Activated gamma-delta T cell (primary cell): ENCODE measurements at places on chromosomes 12 and 14.

DNA sequence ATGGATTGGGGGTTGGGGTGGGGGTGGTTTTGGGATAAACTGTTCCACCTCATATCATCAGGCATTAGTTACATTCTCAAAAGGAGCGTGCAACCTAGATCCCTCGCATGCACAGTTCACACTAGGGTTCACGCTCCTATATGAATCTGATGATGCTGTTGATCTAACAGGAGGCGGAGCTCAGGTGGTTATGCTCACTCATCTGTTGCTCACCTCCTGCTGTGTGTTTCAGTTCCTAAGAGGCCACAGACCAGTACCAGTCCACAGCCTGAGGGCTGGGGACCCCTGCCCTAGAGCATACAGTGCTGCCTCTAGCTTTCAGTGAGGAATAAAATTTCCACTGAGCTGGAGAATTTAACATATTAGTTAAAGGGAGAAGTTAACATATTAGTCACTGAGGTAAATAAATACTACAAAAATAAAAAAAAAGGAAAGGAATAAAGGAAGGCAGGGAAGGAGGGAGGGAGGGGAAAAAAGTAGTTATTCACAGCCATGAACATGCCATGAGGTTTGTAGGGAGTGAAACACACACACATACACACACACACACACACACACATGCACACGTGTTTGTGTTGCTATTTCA is 612.7 kb upstream of the TBX3 start:
- no peak for DNase-seq

DNA sequence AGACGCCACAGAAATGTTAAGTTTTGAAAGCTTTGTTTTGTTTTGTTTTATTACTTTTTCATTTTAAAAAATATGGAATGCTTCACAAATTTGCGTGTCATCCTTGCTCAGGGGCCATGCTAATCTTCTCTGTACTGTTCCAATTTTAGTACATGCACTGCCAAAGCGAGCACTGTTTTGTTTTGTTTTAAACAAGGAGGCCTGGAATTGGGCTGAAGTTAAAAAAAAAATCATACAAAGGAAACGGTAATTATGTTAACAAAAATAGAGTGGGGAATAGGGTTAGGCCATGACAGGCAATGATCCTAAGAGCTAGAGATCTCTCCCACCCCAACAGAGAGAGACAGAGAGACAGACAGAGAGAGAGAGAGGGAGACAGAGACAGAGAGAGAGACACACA is 57.0 kb downstream of the ZFP36L1 start:
- DNase-seq: no peak

DNA sequence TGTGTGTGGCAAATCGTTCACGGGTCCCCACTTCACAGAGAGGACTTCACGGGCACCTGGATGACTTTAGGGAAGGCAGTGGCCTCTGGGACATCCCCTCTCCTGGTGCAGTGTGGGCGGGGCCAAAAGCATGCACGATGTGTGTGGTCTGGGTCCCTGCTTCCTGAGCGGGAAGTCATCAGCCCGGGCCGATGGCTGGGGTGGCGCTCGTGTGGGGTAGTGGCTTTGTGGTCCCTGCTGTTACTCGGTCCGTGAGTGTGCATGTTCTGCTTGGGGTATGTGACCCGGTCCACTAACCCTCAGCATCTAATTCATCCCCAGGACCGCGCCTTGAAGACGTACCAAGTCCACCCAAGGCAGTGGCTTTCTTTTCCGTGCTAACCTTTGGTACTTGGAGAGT is 142.5 kb upstream of the RTL1 start:
- no peak for DNase-seq

GRCh38 chr14:69152181-69152901 is 578 bp downstream of the DCAF5 start:
- DNase-seq: peak; percentile 31

DNA sequence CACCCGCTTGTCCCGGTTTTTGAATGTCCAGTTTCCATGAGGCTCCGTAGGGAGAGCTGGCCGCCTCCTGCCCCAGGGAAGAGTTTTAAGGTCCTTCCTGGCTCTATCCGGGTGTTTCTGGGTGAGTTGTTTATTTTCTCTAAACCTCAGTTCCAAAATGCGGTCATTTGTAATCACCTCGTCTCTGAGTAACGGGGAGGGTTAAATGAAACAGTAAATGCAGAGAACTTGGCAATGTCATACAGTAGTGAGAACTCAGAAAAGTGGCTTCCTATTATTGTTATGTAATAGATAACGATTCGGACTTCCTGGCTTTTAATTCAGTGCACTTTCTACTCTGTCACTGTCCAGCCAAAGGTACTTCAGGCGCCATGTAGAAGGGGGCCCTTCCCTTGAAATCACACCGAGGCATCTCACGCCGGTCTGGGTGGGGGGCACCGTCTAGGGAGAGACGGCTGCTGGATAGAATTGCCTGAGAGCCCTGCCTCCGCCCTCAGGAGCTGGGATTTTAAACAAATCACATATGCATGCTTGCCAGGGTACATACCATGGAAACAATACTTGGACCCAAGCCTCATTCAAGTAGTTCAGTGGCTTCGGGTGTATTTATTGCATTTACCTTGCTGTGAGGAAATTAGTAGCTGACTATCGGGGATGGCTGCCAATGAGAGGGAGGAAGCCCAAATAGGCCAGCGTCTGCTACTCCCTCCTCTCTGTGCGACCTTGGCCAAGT is 26.4 kb downstream of the NOS1 start:
- no peak for DNase-seq

DNA sequence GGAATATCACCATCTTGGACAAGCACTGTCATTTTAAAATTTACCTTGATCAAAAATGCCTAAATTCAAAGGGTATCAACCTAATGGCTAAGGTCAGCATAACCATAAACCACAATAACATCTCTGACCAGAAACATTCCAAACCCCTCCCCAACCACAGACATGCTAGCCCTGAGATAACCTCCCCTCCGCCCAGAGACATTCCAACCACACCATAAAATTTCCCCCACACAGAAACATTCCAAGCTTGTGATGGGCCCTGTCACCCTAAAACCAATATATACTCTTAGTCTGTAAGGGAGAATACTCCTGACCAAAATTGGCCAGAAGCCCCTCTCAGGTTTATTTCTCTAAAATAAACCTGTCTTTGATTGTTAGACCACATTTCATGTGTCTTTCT is 17.7 kb downstream of the EPYC start:
- no peak for DNase-seq

DNA sequence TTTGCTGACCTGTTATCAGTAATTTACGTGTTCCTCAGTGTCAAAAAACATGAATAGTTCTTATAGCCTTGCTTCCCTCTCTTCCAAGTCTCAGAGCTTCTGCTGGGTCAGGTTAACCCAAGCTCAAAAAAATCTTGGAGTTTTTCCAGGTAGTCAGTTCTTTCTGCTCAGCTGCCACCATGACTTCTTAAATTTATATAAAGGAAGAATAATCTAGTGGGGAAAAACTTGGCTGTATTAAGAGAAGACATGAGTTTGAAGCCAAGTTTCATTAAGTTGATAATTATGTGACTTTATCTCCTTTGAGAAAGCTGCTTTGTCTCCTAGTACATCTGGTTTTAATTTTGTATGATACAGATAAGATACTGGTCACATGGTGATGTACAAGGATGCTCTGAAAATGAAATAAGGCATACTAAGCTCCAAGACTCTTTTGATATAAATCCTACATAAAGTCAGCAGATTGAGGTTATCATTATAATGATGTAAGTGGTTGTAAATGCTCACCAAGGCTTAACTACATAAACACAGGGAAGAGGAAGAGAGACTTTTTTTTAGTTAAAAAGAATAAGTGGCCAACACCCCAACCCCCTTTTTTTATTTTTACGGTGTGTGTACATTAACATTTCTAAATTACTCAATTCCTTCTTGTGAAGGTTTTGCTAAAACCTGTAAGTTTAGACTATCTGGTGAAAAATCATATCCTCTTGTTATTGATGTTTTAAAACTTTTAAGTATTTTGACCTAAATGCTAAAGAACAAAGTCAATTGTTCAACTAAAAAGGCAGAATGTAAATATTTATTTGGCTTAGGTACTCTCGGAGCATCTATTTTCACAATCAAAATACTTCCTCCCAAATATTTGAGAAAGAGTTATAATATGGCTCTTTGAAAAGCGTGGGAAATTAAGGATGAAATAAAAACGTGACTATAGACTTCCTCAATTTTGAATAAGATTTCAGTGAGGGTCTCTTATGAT is 84.1 kb upstream of the SLC38A2 start:
- DNase-seq: no peak

DNA sequence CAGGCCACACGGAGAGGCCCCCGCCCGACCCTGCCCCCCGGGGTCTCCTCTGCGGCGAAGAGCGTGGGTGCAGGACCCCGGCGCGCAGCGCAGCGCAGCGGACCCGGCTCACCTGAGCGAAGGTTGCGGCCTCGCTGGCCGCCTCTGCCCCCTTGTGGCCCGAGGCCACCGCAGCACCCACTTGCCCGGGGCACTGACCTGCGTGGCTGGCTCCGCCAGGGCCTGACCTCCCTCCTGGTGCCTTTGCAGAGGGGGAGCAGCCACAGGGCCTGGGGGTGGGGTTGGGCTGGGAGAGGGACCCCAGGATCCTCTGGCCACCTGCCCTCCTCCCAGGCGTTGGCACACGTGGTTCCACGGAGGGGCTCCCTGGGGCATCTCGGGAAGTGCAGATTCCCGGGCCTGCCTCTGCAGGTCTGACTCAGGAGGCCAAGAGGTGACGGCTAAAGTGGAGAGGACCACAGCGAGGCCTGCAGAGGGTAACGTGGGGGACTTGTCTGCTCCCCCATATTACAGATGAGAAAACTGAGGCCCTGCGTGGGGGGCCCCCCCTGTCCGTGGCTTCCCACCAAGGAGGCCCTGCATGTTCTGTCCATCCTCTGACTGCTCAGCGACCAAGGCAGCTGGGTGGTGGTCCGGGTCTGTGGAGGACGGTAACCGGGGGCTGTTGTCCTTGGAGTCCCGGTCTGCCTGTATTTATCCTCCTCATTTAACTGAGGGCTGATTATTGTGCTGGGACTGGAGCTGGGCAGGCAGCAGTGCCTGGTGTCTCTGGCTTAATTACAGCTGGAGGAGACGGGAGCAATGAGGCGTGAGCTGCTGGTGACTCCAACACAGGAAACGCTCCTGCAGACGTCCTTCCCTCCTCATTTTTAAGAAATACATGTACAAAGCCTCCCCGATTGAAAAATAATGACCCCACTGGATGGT is 67.9 kb upstream of the BEGAIN start:
- no peak for DNase-seq

DNA sequence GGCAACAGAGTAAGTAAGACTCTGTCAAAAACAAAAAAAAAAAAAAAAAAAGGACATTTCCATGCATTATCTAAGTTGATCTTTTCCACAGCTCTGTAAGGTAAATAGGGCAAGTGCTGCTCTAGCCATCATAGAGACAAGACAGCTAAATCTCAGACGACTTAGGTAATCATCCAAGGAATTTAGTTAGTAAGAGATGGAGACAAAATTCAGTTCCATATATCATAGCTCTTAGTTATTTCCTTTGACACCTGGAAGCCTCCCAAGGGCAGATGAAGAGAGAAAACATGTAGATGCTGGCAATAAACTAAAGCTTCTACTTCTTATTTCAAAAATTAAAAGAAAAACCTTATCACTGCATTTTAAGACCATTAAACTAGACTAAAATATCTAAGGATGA is 48.7 kb downstream of the ST8SIA1 start:
- DNase-seq: no peak

- DNase-seq: no peak
Observed at GRCh38 chr12:39805651-39806050, 186.0 kb upstream of the ABCD2 start.

GRCh38 chr12:56728139-56728861 is 3.2 kb upstream of the NACA start:
- no peak for DNase-seq

DNA sequence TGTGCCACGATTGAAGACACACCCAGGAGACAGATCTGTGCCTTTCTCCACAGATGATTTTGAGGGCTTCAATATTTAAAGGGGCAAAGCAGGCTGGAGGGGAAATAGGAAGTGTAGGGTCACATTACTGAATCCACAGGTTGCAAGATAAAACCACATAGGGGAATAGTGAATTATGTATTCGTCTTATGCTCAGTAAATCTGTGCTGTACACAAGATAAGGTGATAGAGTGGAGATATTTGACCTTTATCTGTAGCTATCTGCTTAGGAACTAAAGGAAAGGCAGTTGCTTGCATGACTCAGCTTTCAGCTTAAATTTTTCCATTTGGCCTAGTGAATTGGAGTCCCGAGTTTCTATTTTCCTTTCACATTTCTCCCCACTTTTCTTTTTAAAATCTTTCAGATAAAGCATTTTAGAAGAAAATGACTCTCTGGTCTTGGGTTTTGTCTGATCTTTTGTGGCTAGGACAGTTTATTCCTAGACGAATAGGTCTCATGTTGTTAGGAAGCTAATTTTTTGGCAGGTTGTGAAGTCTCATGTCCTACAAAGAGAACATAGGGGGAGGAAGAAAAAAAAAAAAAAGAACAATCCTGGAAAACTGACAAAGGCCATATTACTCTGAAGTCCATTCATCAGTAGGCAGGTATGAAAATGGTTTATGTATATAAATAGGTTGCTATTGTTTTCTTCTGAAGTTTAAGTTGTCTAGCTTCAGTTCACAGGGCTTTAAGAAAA is 55.4 kb downstream of the FBXO33 start:
- no peak for DNase-seq

- DNase-seq: no peak
Observed at GRCh38 chr12:112191840-112192321, 66.5 kb downstream of the TRAFD1 start.

DNA sequence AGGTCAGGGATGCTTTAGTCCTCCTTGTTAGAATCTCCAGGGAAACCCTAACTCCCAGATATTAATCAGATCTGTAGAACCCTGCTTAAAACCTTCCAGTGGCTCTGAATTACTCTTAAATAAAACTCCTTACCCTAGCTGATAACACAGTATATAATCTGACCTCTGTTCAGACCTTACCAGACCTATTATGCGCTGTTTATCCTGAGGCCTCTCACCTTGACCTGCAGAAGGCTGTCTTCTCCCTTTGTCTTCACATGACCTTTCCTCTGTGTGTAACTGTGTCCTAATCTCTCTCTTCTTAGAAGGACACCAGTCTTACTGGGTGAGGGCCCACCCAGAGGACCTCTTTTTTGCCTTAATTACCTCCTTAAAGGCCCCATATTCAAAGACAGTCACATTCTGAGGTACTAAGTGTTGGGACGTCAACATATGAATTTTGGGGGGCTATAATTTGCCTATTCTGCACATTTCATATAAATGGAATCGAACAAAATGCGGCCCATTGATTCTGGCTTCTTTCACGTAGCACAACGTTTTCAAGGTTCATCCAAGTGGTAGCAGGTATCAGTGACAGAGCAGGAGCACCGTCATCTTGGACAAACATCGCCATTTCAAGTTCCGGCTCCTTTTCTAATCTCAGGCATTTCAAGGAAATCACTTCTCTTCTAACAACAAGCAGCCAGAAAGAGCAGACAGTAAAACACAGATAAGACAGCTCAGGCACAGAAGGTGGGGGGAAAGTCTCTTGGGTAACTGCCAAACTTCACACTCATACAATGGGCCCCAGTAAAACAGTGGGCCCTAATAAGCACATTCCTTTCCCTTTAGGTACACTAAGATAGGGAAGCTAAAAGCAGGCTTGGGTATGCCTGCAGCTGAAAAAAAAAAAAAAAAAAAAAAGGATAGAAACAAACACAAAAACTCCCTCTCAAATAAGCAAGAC is 200.2 kb upstream of the NUDT4 start:
- no peak for DNase-seq

- DNase-seq: no peak
Observed at GRCh38 chr12:117718141-117718540, 250.6 kb downstream of the KSR2 start.
